ENCODE measurements at places on chromosomes 4 and X.

GRCh38 chr4:157076578-157076947 is 613 bp downstream of the GLRB start:
- no peak for DNase-seq

DNA sequence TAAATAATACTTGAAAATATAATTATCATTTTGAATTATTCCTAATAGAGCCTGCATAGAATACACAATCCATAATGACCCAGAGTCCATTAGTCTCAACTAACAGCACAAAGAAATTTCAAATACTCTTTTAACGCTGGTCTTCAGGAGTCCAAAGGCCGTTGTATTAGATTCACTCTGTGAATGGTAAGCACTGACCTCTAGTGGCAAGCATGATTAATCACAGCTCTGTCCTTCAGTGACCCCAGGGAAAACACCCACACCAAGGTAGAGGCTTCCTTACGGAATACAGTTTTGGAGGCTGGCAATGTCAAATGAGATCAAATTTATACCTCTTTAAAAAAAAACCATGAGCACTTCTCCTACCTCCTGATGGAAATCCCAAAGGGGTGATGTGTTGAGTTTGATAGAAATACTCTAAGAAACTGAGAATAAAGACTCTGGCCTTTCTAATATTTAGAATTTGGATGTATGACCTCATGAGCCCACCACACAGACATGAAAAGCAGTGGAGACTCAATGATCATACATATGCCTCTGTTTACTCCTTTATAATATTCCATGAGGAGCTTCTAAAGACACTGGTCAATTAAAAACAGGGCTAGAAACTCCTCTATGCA is 147.2 kb upstream of the DKK2 start:
- no peak for DNase-seq

GRCh38 chrX:115284877-115285276 is 4.6 kb upstream of the LUZP4 start:
- DNase-seq = no peak

GRCh38 chrX:19649226-19649995 is 134.1 kb upstream of the MAP3K15 start:
- no peak for DNase-seq

- DNase-seq = no peak
Measured at GRCh38 chr4:104492183-104492771, 2.4 kb downstream of the CXXC4 start.

DNA sequence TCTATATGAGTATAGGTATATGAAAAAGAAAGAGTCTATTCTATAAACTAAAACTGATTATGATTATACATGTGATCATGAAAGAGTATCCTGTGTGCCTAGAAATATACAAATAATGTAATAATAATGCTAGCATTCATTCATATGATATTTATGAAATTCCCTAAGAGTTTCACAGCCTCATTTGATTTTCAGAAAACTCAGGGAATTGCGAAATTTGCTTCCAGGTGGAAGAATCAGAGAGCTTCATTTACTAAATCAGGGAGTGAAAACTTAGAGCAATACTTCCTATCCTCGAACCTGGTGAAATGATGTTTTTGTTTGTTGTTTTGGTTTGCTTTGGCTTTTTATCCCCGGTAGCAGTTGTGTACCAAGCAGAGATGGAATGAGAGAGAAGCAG is 1105.7 kb upstream of the SLIT2 start:
- no peak for DNase-seq

DNA sequence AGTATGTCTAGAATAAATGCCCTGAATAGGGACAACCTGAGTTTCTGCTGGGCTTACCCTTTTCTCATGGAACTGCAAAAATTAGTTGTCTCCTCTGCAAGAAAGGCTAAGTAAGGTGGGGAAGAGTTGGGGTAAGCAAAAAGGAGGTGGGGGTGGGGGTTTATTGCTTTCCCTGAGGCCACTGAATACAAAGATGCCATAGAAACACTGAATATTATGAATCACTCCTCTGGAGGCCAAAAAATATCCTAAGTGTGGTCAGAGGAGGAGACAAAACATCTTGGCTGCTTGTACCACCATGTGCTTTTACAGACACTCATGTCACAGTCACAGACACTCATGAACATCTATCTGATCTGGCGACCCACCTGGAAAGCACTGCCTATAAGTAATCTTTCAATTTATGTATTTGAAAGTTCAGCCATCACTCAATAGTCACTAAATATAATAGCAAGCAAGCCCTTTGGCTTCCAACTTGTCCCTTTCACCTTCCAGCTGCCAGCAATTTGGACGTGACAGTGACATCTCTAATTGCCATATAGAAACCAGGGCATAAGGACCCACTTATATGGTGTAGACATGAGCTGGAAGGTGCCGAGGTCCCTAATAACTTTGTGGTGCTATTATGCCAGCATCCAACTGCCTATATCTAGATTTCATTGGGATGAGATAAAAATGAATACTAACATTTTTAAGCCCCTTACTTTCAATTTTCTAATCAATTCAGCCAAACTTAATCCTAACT is 122.7 kb upstream of the CBR4 start:
- DNase-seq = no peak

GRCh38 chr4:87974856-87975462 is 555 bp upstream of the SPP1 start:
- DNase-seq = no peak

- no peak for DNase-seq
Measured at GRCh38 chr4:3226944-3227343, 22.0 kb upstream of the MSANTD1 start.

DNA sequence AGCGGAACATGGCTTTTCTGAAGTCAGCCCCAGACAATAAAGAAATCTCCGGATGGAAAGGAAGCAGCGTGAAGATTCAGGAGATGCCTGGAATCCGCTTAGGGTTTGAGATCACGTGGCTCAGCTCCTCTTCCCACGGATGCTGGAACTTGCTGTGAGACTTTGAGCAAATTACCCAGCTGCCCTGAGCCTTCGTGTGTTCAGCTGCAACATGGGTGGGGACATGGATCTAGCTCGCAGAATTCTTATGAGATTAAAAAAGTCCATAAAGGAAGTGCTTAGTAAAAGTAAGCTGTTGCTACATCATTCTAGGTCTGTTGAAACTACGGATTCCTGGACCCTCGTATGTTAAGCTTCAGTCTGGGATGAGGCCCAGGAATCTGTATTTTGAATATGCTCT is 55.7 kb upstream of the STIM2 start:
- no peak for DNase-seq

GRCh38 chr4:110055158-110055768 is 142.6 kb downstream of the EGF start:
- DNase-seq = no peak

- DNase-seq = no peak
Measured at GRCh38 chr4:35900286-35901243, 343.7 kb downstream of the ARAP2 start.

All from stimulated activated CD4-positive, alpha-beta T cell treated with anti-CD3 and anti-CD28 coated beads, Interleukin-2, amount 100 ng/mL, for 4 hours (primary cell).